Stimulated activated CD8-positive, alpha-beta memory T cell treated with anti-CD3 and anti-CD28 coated beads, Interleukin-4, amount 100 ng/mL, for 4 hours (primary cell): ENCODE measurements at places on chromosomes 12 and 14.

DNA sequence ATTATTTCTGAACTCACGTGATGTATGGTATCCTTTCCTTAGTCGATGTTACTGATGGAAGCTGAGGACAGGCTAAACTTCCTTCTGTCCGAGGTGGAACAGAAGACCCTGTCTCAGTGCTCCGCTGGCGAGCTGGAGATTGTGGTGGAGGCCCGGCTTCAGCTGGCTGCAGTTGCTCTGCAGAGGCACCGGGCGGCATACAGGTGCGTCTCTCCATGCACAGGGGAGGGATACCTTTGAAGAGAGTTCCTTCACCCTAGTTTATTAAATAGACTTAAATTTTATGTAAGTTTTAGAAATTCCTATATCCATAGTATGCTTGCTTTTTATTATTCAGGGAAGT is 186.7 kb upstream of the NEDD1 start:
- no peak for DNase-seq

DNA sequence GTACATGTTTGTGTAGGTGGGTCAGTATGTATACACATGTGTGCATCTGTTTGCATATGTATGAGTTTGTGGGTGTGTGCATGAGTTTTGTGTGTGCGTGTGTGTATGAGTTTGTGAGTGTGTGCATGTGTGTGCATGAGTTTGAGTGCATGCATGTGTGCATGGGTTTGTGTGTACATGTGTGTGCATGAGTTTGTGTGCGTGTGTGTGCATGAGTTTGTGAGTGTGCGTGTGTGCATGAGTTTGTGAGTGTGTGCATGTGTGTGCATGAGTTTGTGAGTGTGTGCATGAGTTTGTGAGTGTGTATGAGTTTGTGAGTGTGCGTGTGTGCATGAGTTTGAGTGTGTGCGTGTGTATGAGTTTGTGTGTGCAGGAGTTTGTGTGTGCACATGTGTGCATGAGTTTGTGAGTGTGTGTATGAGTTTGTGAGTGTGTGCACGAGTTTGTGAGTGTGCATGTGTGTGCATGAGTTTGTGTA is 61.5 kb downstream of the FZD10 start:
- DNase-seq = no peak

GRCh38 chr14:77088219-77088618 is 9.8 kb upstream of the CIPC start:
- no peak for DNase-seq

- no peak for DNase-seq
Measured at GRCh38 chr12:13559318-13559978, 362.9 kb downstream of the EMP1 start.

DNA sequence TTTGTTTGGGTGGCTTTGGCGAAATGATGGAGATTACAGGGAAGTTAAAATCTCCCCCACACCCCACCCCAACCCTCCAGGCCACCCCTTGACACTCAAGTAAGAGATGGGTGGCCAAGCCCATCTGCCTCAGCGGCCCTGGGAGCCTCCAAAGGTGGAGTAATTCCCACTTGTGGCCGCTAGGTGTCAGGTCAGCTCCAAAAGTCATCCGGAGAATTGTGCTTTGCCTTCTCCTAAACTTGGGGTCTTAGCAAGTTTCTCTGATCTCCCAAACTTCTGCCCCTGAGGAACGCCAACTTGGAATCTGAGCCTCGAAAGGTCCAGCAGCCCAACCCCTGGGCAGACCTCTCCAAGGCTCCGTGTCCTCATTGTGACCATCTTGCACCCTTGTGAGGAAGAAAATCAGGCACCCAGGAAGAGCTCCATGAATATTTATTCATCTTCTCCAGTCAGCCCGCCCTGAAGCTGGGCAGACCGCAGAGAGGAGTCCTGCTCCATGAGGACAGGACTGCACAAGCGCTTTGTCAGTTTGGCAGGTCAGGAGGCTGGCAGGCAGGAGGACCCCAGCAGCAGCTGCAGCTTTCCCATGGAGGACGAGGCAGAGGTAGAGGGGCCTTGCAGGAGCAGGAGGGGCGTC is 46.7 kb downstream of the LRRC74A start:
- peak; percentile 52 for DNase-seq

- DNase-seq = no peak
Measured at GRCh38 chr12:93793983-93794382, 116.8 kb downstream of the CRADD start.

DNA sequence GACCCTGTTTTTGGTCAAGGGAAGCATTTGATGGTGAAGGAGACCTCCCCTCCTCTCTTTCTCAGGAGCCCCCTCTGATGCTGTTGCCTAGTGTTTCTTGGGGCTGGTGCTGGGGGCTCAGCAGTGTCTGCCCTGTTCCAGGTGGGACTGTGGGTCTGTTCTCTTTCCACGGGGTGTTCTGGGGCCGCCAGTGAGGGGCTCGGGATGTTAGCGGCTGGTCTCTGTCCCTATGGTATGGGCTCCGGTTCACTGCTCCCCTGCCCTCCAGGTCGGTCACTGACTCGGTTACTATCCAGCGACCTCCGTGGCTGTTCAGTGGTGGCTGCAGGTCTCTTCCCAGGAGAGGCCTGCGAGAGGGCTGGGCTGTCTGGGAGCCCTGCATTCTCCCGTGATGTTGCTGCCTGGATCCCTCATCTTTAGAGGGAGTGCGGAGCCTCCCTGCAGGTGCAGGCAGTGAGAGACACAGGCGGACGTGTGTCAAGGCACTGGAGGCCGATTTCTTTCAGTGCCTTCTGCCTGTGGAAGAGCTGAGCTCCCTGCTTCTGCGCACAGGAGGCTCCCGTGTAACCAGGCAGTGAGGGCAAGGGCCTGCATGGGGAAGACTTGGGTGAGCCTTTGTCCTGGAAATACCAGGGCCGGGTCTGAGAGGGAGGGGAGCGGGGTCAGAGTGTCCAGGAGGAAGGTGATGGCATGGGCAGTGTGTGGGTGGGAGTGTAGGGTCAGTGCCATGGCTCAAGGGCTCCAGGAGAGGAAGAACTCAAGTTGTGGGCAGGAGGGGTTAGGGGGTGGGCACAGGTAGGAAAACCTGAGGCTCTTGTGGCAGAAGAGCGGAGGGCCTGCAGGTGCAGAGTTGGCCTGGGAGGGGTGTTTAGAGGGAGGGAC is 362.6 kb downstream of the TMEM121 start:
- no peak for DNase-seq

DNA sequence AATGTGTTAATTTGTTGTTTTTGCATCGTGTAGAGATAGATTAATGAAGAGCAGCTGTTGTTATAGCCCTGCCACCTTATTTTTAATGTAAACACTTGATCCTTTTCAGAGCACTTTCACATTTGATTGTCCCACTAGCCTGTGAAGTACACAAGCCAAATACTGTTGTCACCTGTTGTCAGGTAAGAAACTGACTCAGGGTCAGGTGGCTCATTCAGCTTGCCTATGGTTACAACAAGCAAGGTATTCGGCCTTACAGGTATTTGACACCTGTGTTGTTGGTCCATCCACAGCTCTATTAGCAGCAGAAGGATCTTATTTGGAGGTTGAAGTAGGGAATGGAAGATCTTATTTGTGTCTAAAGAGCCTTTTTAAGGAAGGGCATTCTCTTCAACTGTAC is 108.9 kb downstream of the GPR135 start:
- no peak for DNase-seq

GRCh38 chr12:3335078-3335487 is 155.9 kb upstream of the PRMT8 start:
- DNase-seq = no peak

DNA sequence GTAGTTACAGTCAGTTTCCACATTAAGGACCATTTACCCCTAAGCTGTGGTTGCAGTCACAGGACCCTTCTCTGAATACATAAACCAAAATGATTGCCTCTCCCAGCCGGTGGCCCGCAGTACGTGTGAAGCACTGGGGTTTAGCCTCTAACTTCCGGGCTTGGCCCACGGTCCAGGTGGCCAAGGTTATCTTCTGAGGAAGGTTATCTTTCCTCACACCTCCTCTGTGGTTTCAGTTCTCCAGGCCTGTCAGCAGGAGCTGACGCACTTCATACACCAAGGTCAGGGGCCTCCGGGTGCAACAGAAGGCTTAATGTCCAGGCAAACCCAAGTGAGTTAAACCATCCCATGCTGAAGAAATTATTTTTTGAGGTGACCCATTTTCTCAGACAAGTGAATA is 291.0 kb upstream of the FKBP4 start:
- no peak for DNase-seq

DNA sequence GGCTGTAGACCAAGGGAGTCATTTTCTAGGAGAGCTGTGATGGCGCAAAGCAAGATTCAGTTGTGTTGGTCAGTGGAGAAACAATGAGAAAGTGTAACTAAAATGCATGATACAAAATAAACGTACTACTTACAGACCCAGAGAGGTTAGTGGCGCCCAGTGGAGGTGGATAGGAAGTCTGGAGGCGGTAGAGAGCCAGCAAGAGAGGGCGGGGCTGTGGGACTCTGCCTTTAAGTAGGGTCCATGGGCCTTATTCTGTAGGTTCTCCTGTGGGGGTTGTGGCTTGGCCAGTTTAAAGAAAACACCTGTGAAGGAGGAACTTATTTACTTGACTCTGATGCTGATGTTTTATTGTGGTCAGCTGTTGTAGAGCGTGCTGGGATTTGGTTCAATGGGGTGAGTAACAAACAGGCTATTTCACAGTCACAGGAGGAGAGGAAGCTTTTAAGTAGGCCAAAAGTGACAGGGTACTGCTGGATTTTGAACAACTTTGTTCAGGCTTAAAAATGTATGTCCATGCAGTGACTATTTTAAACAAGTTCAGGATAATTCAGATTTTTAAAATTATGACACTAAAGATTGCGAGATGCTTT is 1097.7 kb downstream of the TMTC2 start:
- no peak for DNase-seq

DNA sequence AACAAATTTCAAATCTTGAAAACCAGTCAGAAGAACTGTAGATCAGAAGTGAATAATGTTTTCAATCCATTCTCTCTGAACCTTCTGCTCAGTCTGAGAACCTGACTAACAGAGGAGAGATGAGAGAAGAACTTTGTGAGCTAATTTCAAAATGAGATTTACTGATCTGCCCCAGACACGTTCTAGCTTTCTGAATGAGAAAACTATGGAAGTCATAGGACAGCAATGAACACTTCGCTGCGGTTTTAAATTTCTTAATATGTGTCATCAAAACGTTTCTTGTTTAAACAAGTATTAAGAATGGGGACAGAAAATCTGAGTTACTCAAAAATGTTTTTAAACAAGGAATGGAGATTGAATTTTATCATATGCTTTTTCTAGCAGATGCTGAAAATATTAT is 66.6 kb upstream of the FAR2 start:
- DNase-seq = no peak

- DNase-seq = no peak
Measured at GRCh38 chr12:3168223-3169221, 91.3 kb downstream of the TSPAN9 start.

DNA sequence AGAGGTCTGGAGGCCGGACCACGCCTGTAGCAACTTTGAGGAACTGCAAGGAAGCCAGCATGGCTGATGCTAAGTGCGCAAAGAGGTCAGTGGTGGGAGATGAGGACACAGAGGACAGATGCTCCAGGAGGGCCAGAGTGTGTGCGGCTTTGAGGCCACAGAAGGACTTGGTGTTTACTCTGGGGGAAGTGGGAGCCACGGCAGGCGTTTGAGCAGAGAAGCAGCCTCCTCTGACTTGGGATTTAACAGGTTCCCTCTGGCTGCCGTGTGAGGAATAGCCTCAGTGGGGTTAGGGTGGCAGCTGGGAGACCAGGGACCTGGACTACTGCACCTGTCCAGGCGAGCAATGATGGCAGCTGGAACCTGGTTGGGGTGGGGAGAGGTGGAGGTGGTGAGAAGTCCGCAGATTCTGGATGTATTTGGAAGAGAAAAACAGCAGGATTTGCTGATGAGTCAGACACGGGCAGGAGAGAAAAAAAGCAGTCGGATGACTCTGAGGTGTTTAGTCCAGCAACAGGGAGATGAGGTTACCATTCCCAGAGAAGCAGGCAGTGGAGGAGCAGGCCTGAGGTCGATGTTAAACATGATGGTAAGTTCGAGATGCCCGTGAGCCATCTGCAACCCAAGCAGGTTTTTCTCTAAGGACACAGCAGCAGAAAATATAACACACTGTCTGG is 143.5 kb downstream of the SCARB1 start:
- DNase-seq = no peak

DNA sequence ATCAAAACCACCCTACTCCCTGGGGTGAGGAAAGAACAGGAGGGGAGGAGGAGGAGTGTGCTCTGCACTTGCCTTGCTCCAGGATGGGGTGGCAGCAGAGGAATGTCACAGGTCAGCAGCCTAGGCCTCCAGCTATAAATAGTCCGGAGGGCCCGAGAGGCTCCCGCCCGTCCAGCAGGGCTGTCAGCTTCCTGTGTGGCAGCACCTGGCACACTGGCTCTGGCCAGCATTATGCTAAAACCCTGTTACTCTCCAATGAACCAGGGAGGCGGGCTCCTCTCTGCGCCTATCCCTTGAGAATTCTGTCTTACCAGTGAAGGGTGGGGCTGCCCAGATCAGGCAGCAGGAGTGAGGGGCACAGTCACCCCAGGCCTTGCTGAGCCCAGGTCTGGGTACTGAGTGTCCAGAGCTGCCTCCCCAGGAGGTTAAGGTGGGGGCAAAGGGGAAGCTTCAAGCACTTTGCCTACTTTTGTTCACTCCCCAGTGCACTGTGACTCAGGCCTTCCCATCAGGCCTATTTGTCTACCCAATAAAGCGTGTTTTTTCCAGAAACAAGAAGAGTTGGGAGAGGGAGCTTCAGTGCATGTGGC is 1.2 kb upstream of the COX14 start:
- DNase-seq = no peak

DNA sequence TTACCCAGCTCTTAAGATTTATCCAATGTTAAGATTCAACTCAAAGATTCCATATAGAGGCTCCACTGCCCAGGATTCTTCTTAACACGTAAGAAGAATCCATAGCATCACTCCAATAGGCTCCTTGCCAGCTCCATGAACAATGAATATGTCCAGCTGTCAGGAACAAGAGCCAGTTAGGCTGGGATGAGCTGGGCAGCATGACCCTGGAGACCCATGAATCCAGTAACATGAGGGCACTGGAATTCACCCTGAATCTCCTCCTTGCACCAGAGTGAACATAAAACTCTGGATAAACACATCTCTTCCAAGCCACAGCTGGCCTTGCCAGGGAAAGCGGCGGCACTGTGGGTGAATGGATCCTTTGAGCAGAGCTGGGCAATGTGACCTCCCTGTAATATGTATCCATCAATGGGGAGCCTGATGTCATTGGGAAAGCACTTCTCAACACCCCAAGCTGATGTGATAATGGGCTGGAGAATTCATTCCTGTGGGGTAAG is 24.4 kb upstream of the TC2N start:
- no peak for DNase-seq

GRCh38 chr14:45902241-45902640 is 649.2 kb upstream of the MIS18BP1 start:
- no peak for DNase-seq
